ENCODE measurements at places on chromosomes 1 and 21.

GRCh38 chr21:41349619-41350390, 12.0 kb upstream of the MX2 start:
- no peak for DNase-seq

- no peak for DNase-seq
These were observed 105.0 kb downstream of the MATN1 start for GRCh38 chr1:30618335-30618747.

GRCh38 chr1:9848022-9848421, 24.3 kb upstream of the CLSTN1 start:
- DNase-seq = no peak

DNA sequence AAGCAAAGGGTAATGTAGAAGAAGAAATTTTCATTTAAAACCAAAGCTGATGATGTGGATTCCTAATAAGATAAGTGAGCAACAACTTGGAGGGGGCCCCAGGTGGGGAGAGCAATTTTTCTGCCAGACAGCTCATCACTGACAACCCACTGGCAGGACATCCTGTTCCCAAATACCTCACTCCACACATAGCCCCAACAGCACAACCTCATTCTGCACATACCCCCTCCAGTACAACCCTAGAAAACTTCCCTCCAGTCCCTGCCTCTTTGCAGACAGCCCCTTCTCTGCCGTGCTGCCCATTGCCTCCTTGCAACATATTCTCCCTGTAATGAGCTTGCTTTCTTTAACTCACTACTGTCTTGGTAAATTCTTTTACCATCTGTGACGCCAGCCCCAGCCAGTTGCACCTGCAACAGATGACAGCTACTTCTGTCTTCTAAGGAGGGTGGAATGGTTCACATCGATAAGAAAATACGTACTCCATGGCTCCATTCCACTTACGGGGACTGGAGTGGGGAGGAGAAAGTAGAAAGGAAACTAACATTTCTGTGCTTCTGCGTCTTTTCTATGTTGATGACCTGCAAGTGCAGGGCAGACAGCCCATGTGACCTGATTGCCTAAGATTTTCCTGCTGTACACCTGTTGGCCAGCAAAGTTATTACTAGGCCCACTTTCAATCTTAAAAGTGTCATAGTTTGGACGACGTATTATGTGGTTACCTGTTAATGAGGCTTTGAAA, 14.7 kb downstream of the RHEX start:
- no peak for DNase-seq

DNA sequence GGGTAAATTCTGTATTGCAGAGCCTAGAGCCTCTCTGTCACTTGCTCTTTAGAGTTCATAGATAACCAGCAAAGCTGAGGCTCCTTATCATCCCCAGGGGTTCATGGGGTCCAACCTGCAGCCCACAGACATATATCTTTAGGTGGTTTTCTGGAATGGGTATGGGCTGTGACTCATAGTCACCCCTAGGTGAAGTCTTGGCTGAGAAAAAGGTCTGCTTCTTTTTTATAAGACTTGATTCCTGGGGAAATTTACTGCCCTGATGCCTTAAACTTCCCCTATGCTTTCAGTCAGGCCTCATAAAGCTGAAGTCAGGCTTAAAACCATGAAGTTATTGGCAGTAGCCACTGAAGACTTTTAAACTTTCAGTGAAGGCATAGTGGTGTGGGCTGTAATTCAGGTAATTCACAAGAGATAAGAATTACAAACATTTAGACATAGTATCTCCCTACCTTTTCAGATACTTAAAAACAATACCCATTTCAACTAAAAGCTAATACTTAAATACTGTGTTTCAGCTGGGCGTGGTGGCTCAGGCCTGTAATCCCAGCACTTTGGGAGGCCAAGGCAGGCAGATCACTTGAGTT, 46.8 kb downstream of the MACO1 start:
- no peak for DNase-seq

- no peak for DNase-seq
These were observed 200.7 kb upstream of the GRIK3 start for GRCh38 chr1:37234941-37235418.

DNA sequence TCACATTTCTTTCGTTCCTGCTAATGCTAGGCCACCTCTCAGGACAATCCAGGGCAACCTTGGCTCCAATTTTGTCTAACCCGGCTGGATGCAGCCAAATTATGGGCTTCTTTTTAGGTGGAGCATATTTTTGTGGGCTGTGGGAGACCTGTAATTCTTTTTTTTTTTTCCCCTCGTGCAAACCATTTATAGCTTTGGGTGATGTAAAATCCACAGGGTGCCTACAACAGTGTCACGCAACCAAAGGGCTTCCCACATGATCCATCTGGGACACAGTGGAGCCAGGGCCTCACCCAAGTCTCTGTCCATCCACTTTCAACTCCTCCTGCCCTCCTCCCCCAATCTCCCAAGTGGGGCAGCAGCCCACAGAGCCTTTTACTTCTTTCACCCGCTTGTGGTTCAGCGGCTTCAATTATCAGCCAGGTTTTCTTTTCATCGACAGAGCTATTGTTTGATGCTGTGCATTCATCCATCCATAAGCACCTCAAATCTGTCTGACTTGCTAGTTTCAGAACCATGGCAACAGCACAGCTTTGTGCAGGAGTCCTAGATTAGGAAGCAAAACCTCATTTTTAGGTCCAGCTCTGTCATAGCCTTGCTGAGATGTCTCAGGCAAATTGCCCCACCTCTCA, 10.0 kb upstream of the OVAAL start:
- DNase-seq = no peak

- DNase-seq = no peak
These were observed 568.5 kb upstream of the B3GALT2 start for GRCh38 chr1:193754732-193755427.

- no peak for DNase-seq
These were observed 48.2 kb downstream of the RAB3GAP2 start for GRCh38 chr1:220224033-220224432.

DNA sequence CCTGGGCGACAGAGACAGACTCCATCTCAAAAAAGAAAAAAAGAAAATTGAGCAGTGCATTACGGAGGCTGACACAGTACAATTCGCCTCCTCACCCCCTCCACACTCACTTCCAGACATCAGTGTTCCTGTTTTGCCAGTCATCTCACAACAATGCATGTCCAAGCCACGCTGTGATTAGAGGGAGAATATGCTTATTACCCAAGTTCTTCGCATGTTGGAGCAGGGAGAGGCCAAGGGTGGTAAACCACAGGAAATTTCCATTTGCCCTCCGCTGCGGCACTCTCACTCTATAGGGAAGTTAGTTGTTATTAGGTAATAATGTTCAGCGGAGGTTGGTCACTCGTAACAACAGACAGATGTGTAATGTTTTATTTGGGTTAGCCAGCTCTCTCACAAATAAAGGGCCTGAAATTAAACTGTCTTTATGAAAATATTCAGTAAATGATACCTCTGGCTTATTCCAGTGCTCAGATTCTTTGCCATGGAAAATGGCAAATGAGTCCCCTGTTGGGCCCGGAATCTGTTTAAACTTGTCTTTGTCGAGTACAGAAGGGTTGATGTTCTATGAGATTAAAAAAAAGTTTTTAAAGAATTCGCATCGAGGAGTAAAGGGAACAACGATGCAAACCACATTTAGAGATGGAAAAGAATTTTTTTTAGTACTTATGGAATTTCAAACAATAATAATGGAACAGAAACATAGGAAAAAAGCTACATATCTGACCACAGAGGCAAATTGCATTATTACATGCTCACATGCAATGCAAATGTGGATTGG, 33.1 kb downstream of the KCNJ15 start:
- DNase-seq = no peak

All from Panc1 (cell line).